ENCODE measurements at places on chromosomes 1 and 21.
A peak's percentile ranks its signal among the peaks of the same experiment; 100 is the strongest.

GRCh38 chr1:230753191-230753585, 6.0 kb downstream of the CAPN9 start:
- no peak for DNase-seq

GRCh38 chr1:200279810-200280411, 129.9 kb downstream of the ZNF281 start:
- peak; percentile 6 for DNase-seq

DNA sequence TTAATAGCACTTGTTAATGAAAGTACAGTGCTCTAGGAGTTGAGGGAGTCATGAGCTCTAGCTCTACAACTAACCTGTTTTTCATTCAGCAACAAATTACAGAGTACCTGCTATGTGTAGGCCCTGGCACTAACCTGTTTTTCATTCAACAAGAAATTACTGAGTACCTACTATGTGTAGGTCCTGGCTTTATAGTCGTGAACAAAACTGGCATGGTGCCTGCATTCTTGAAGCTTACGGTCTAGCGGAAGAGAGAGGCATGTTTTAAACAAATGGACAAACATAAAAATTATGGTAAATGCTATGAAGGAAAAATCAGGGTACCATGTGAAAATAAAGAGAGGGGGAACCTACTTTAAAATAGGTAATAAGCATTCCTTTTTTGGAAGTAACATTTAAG, 2.2 kb upstream of the UBAP2L start:
- no peak for DNase-seq

DNA sequence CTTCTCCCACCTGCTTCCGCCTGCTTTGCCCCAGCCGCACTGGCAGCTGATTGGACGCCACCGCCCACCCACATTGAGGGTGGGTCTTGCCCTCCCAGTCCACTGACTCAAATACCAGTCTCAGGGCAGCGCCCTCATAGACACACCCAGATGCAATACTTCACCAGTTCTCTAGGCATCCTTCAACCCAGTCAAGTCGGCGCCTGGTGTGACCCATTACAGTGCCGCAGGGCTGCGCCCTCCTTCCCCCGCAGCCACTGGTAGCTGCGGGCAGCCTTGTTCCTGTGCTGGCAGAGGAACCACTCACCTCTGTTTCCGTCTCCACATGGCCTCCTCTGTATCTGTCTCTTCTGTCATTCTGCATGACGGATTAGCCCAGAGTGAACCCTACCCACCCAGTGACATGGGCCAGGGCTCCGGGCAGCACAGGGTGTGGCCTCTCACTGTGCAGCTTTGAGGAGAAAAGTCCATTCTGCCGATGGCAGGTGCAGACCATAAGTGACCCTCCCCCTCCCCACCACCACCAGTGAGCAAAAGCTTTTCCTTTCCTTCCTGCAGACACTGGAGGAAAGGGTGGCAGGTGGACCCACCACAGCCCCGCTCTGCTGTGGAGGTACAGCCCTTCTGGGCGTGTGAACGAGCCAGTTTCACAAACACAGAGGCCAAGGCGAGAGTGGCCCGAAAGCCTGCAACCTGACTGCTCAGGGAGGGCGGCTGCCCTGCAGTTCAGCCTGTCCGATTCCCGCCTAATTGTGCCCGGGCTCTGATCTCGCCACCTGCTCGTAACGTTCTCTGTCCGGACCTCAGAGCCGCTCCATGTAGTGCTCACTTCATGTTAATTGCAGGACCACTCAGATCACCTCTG, 57.1 kb downstream of the FAAP20 start:
- DNase-seq, result no peak

- DNase-seq, result no peak
Observed at GRCh38 chr1:115348636-115349035, 10.6 kb upstream of the NGF start.

GRCh38 chr1:55095095-55095494, 55.7 kb downstream of the PCSK9 start:
- DNase-seq, result no peak

- no peak for DNase-seq
Observed at GRCh38 chr1:24857507-24858133, 72.5 kb downstream of the RUNX3 start.

DNA sequence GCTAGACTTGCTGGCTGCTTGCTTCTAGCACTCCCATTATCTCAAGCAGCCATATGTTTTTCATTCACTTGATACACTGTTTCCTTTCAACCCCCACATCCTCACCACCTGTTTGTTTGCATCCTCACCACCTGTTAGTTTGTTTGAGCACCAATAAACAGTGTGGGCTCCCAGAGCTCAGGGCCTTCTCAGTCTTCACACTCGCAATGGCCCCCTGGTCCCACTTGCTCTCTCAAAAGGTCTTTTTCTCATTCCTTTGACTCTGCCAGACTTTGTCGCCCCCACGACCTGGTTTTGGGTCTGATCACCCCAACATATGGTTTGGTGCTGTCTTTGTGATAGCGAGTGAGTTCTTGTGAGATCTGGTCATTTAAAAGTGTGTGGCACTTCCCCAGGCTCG, 6.2 kb upstream of the PADI4 start:
- DNase-seq, result no peak

- peak; percentile 28 for DNase-seq
Observed at GRCh38 chr1:152654110-152654509, 9.1 kb upstream of the LCE2D start.

GRCh38 chr1:202227053-202227672, 33.6 kb downstream of the LGR6 start:
- DNase-seq, result no peak

DNA sequence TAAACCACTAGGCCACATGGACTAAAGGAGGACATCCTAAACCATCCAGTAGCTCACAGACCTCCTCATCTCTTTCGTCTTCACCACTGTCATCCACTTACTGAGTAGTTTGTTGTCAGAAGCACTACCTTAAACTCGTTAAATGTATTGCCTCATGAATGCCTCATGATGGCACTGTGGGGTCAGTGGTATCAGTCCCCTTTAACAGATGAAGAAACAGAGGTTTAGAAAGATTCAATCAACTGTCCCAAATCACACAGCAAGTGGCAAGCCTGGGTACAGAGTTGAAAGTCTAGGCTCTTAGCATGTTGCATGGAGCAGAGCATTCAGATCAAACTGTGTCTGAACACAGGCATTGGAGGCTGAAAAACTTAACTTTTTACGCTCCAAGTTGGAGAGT, 183.6 kb upstream of the KIAA0040 start:
- DNase-seq, result no peak

- DNase-seq, result no peak
Observed at GRCh38 chr1:31569596-31570173, 6.6 kb upstream of the TINAGL1 start.

DNA sequence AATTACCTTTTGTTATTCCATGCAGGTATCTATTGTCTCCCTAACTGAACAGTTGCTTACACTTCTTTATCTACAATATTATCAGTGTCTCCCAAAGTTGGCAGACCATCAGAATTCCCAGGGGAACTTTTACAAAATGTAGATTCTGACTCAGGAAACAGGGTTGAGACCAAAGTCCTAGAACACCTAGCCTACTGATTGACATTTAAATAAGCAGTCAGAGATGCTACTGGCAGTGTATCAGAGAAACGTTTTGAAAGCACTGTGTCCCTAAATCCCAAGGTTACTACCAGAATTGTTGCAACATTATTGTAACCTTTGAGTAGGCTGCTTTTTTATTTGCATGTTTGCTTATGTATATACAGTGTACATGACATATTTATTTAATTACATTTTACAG, 1.8 kb upstream of the F5 start:
- DNase-seq, result no peak

DNA sequence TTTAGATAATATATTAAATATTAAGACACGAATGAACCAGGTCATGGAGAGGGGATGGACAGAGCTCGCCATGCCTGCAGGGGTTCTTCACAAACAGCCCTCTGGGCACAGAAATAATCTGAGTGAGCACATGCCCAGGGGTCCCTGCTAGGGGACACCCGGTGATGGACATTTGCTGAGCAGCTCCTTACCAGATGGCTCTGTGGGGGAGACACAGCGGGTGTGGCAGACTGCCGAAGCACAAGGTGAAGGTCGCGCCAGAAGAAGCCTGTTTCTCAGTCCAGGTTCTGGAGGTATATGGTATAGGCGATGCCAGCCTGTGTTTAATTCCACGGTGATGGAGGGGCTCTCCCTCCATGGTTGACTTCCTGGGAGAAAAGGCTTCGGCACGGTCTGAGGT, 9.6 kb downstream of the TRABD2B start:
- no peak for DNase-seq

DNA sequence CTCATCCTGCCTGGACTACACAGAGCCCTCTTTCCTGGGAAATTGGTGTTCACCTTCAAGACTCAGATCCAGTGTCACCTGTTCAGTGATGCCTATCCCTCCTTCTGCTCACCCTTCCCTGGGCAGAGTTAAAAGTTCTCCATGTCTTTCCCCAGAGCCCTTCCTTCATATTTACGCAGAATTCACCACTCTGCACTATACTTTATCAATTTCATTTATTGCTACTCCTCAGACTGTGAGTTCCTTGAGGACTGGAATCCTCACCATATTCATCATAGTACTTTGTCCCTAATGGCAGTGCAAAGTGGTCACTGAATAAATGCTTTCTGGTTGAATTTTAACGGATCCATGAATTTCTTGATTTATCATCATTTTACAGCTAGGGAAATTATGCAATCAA, 300.0 kb downstream of the CHRM3 start:
- no peak for DNase-seq

Measured in activated CD4-positive, alpha-beta T cell treated with anti-CD3 and anti-CD28 coated beads for 4 hours (primary cell).